ENCODE measurements at places on chromosomes 11 and 22.

GRCh38 chr11:132456751-132457328, 1075.5 kb downstream of the OPCML start:
- no peak for DNase-seq

DNA sequence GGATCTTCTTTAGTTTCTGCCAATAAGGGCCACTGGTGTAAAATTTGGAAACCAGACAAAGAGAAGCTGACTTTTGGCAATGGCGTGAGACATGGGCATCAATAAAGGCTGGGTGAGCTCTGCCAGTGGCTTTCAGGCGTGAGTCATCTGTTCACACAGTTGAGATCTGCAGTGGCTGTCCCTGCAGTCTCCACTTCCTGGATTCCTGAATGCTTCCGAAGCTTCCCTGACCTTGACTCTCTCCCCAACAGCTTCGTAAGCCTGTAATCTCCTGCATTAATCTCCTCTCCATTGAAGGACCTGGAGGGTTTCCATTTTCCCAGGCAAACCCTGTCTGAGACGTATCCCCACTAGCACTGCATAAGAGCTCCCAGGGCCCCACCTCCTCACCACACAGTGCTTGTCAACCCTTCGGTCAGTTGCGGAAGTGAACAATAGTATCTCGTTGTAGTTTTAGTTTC, 574.7 kb downstream of the TBC1D22A start:
- no peak for DNase-seq

DNA sequence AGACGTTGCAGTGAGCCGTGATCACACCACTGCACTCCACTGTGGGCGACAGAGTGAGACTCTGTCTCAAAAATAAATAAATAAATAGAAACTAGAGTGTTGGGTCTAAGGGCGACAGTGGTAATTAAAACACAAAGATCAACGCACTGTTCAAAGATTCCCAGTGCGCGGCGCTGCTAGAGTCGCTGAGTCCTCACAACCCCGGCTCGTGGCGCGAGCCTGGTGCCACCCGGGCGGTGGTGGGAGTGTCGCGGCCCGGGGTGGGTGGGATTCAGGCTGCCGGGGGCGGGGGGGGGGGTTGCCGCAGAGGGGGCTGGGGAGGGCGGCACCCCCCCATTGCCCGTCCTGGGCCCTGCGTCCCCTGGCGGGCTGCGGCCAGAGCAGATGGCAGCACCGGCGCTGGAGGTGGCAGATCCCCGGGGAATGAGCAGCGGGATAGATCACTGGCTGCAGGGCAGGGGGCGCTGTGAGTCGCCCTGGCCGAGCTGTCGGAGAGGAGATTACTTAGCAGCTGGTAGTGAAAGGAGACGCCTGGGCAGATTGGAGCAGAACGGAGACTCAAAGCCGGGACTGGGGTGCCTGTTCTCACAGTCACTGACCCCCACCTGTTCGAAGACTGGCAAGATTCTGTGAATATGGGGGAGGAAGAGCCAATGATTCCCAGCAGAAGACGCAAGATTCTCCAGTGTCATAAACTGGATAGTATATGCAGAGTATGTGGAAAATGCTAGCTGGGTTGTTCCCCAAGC, 30.2 kb upstream of the APOBEC3A start:
- peak; percentile 66 for DNase-seq

- DNase-seq, result no peak
Observed at GRCh38 chr22:17257121-17258001, 38.1 kb upstream of the ADA2 start.
